Left lung (tissue), 14 donors: ENCODE measurements at places on chromosomes 4 and X. TPM values are rescaled to one million over a fixed set of nuclear protein-coding genes. Genes with fewer than 3 reads are reported as not detected.

DNA sequence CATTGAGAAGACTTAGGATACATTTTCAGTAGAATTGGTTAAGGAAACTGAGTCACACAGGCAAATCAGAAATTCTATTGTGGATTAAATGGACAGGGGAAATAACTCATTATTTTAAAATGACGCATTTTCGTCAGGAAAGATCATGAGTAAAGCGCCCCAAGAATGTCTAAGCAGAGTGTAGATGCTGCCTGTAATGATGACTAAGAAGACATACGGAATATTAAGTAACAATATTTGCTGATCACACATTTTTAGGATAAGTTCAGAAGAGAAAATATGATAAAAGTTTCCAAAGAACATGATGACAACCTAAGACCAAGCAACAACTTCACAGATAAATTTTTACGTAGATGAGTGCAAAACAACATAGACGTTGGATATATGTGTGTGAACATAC, 596.3 kb upstream of the TENM3 start:
- DNase-seq: no peak
- H3K27ac ChIP-seq: no peak overlapping the region
- no peaks in the 10 kb centered on the region for H3K4me1 ChIP-seq
- no peak overlapping the region for H3K4me3 ChIP-seq

DNA sequence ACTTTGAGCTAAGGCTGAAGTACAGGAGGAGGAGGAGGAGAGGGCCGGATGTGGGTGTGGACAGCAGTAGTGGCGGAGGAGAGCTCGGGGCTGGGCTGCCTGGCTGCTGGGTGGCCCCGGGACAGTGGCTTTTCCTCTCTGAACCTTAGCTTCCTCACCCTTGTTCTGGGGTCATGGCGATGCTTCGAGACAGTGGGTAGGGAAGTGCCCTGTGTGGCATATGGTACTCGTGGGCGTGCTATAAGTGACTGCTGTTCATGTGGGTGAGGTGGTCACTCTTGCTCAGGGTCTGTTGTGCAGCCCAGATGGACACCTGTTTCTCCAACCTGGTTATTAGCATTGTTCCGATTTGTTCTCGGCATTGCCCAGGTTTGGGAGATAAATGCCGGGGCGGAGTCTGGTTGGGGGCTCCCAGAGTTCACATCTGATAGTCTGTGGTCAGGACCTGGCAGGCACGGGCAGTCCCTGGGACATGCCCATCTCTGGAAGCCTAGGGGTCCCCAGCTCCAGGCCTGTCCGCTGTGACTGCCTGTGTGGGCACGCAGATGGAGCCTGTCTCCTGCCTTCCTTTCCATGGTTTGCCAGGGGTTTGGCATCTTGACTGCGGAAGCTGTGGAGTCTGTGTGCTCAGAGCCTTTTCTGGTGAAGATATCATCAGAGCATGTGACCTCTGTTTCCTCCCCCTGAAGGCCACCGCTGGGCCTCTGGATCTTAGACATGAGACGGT, 4.9 kb upstream of the CPZ start:
- peaks cover 91% of the 10 kb centered on the region for H3K27me3 ChIP-seq
- DNase-seq: no peak
- no peaks in the 10 kb centered on the region for H3K4me1 ChIP-seq
- no peak overlapping the region for H3K4me3 ChIP-seq

DNA sequence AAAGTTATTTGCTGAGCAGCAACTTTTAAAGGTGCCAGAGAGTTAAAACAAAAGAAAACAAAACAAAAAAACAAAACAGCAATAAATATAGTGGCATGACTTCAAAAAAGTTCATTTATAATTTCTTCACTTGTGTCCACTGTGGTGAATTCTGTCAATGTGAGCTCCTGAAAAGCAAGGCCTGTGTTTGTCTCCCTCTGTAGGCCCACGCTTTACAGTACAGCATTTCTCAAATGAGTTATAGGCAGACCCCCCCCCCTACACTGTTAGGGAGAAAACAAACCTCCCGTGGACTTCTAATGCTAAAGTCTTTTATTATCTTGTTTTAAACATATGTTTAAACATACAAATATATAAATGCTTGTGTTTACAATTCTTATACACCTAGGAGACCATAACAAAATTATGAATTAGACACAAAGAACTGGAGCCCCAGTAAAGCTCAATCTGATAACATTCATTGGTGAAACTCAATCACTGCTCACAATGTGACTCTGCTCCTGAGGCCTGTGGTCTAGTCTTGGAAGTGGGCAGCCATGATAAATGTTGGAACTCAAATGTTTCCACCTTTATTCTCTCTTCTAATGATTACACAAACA, 47.0 kb upstream of the SCOC start:
- H3K4me1 ChIP-seq: no peaks in the 10 kb centered on the region
- DNase-seq: peak; percentile 27
- H3K27me3 ChIP-seq: no peaks in the 10 kb centered on the region

DNA sequence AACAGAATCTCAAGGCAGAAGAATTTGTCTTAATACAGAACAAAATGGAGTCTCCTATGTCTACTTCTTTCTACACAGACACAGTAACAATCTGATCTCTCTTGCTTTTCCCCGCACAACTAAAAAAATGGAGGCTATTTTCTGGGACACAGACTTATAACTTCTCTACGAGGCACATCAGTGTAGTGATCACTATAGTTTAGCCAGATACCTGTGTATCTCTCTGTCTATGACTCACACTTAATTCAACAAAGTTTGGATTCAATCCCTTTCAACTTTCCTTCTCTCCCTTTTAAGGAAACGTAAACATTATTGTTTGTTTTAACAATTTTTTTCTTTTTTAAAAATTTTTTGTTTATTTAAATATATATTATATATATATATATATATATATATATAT, 29.4 kb downstream of the APELA start:
- no peak for DNase-seq
- H3K27me3 ChIP-seq: no peaks in the 10 kb centered on the region
- H3K27ac ChIP-seq: no peak overlapping the region
- no peak overlapping the region for H3K4me3 ChIP-seq

DNA sequence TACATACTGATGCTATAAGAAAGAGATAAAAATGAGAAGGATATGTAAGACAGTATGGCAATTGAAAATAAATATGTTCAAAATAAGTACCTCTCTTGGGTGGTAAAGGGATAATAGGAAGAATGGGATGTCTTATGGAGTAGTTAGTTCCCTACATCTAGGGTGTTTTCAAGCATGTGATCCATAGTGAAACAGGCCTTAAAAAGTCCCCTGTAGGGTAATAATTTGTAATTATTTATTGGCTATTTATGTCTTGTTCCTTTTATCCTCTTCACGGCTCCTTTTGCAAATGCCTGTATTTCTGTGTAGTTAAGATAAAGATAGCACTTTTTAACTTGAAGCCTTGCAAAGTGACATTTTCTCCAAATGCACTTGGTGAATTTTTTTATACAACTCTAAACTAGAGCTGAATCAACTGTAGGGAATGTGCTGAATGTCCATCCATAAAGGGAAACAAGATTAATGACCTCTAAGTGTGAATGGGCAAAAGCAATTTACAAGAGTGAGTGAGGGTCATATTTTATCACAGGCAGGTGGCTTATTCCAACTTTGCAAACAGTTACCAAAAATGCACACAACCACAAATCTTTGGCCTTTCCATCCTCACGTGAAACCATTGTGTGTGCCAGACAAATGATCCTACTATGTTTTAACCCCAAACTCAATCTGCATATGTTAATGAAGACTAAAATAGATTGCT, 299.0 kb downstream of the KCNIP4 start:
- no peak for DNase-seq
- no peaks in the 10 kb centered on the region for H3K27me3 ChIP-seq
- H3K36me3 ChIP-seq: no peaks in the 10 kb centered on the region
- no peak overlapping the region for H3K4me3 ChIP-seq

Gene SPATA4
- 0.20 TPM for total RNA-seq

DNA sequence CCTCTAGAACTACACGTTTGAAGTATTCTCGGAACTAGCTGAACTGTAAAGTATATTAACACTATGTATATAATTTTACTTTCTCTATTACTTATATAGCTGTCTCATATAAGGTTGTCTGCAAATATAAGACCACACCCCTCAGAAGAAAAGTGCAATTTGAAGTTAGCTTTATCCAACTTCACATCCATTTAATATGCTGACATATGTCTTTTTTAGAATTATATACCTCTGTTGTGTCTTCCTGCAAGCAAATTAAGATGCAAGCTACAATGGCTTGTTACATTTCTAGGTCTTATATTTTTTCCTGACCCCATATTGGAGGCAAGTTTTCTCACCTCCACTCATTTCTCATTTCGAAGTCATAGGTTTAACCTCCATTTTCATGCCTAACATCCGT, 349.0 kb upstream of the AGA start:
- no peak overlapping the region for H3K4me3 ChIP-seq
- H3K27me3 ChIP-seq: no peaks in the 10 kb centered on the region
- no peaks in the 10 kb centered on the region for H3K36me3 ChIP-seq

DNA sequence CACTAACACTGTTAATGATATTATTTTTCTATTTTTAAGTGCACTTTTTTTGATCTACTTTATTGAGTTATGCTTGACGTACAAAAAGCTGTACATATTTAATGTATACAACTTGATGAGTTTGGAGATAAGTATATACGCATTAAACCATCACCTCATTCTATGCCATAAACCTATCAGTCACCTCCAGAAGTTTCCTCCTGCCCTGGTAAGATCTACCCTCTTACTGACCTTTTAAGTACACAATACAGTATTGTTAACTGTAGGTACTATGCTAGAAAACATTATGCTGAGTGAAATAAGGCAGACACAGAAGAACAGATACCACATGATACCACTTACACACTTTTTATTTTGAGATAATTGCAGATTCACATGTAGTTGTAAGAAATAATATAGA, 36.9 kb downstream of the INTS6L start:
- no peaks in the 10 kb centered on the region for H3K4me1 ChIP-seq
- DNase-seq: no peak
- H3K4me3 ChIP-seq: no peak overlapping the region

DNA sequence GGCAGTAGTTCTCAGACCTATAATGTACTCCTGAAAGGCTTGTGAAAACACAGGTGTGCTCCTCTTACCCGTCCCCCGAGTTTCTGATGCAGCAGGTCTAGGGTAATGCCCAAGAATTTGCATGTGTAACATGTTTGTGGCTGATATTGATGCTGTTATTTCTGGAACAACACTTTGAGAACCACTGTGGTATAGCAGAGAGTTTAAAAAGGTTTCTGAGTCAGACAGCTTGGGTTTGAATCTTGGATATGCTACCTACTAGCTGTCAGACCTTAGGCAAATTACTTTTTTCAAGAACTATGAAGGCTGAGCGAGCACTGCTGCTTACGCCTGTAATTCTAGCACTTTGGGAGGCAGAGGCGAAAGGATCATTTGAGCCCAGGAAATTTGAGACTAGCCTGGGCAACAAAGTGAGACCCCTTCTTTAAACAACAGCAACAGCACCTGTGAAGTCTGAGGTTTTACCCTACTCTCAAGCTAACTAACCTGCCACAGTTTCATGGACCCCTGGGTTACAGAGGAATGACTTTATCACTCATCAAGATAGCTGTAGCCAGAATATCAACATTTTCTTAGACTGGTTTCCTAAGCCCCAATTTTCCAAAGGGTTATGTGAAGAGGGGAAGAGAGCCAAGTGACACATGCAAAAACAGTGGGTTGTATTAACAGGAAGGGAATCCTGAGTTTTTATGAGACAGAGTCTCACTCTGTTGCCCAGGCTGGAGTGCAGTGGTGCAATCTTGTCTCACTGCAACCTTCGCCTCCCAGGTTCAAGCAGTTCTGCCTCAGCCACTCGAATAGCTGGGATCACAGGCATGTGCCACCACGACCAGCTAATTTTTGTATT, 5.1 kb downstream of the AFF1 start:
- H3K4me1 ChIP-seq: peaks cover 72% of the 10 kb centered on the region
- no peak for DNase-seq
- no peaks in the 10 kb centered on the region for H3K27me3 ChIP-seq
- H3K27ac ChIP-seq: peak overlapping the region; percentile 99
- H3K36me3 ChIP-seq: no peaks in the 10 kb centered on the region

- no peak overlapping the region for H3K27ac ChIP-seq
- H3K36me3 ChIP-seq: no peaks in the 10 kb centered on the region
- no peak for DNase-seq
- no peaks in the 10 kb centered on the region for H3K4me1 ChIP-seq
Measured at GRCh38 chr4:89657931-89658700, 178.8 kb downstream of the SNCA start.

Gene HAND2
- not detected for total RNA-seq

- H3K27me3 ChIP-seq: no peaks in the 10 kb centered on the region
- peaks cover 7% of the 10 kb centered on the region for H3K4me1 ChIP-seq
- DNase-seq: no peak
- H3K36me3 ChIP-seq: no peaks in the 10 kb centered on the region
Measured at GRCh38 chr4:139887962-139888735, 222.5 kb downstream of the MGST2 start.

Gene CLDN34
- 0.41 TPM for total RNA-seq

Gene HSPA4L
- total RNA-seq: 8.3 TPM

Gene CC2D2A
- total RNA-seq: 25.0 TPM

Gene TMEM156
- 0.29 TPM for total RNA-seq
